Ovary (tissue), 10 donors: ENCODE measurements at places on chromosomes 4 and X. TPM values are rescaled to one million over a fixed set of nuclear protein-coding genes. Genes with fewer than 3 reads are reported as not detected.

DNA sequence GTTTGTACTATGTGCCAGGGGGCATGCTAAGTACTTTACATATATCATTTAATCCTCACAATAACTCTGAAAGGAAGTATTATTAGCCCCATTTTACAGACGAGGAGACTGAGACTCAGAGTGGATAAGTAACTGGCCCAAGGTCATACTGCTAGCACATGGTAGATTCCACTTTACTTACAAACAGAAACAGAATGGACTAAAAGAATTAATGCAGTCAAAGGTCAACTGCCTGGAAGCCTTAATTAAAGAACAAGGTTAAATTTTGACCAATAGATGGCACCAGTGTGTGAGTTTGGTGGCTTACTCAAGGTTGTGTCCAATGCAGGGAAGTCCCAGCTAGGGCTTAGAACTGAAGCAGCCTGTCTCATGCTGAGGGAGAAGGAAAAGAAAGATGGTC lies 4.7 kb downstream of the RIPPLY1 start:
- H3K4me3 ChIP-seq = no peak overlapping the region
- no peak overlapping the region for H3K27ac ChIP-seq
- H3K4me1 ChIP-seq = no peaks in the 10 kb centered on the region
- H3K27me3 ChIP-seq = no peaks in the 10 kb centered on the region

- DNase-seq = no peak
- no peaks in the 10 kb centered on the region for H3K27me3 ChIP-seq
Measured at GRCh38 chr4:8181844-8182243, 17.2 kb upstream of the SH3TC1 start.

GRCh38 chrX:133838761-133839676 lies 146.4 kb downstream of the GPC3 start:
- no peak for DNase-seq
- no peaks in the 10 kb centered on the region for H3K27me3 ChIP-seq

GRCh38 chrX:2317527-2318055 lies 183.2 kb downstream of the DHRSX start:
- H3K4me3 ChIP-seq = no peak overlapping the region
- no peak overlapping the region for H3K27ac ChIP-seq
- H3K4me1 ChIP-seq = no peaks in the 10 kb centered on the region
- H3K27me3 ChIP-seq = no peaks in the 10 kb centered on the region
- no peak for DNase-seq

- peak; percentile 78 for DNase-seq
- H3K27ac ChIP-seq = peak overlapping the region; percentile 63
- no peak overlapping the region for H3K4me3 ChIP-seq
- no peaks in the 10 kb centered on the region for H3K27me3 ChIP-seq
Measured at GRCh38 chr4:186149872-186150271, 41.5 kb upstream of the CYP4V2 start.

- no peaks in the 10 kb centered on the region for H3K27me3 ChIP-seq
- no peak overlapping the region for H3K27ac ChIP-seq
Measured at GRCh38 chr4:137664046-137664387, 131.7 kb upstream of the PCDH18 start.

- H3K27ac ChIP-seq = no peak overlapping the region
- no peak overlapping the region for H3K4me3 ChIP-seq
- no peaks in the 10 kb centered on the region for H3K27me3 ChIP-seq
- no peaks in the 10 kb centered on the region for H3K36me3 ChIP-seq
- no peak for DNase-seq
- H3K4me1 ChIP-seq = peaks cover 2% of the 10 kb centered on the region
Measured at GRCh38 chr4:1600811-1601532, 83.1 kb downstream of the FAM53A start.

GRCh38 chrX:103737696-103738095 lies 27.0 kb downstream of the TMEM31 start:
- H3K27ac ChIP-seq = no peak overlapping the region
- H3K4me3 ChIP-seq = no peak overlapping the region
- H3K27me3 ChIP-seq = no peaks in the 10 kb centered on the region
- no peak for DNase-seq

DNA sequence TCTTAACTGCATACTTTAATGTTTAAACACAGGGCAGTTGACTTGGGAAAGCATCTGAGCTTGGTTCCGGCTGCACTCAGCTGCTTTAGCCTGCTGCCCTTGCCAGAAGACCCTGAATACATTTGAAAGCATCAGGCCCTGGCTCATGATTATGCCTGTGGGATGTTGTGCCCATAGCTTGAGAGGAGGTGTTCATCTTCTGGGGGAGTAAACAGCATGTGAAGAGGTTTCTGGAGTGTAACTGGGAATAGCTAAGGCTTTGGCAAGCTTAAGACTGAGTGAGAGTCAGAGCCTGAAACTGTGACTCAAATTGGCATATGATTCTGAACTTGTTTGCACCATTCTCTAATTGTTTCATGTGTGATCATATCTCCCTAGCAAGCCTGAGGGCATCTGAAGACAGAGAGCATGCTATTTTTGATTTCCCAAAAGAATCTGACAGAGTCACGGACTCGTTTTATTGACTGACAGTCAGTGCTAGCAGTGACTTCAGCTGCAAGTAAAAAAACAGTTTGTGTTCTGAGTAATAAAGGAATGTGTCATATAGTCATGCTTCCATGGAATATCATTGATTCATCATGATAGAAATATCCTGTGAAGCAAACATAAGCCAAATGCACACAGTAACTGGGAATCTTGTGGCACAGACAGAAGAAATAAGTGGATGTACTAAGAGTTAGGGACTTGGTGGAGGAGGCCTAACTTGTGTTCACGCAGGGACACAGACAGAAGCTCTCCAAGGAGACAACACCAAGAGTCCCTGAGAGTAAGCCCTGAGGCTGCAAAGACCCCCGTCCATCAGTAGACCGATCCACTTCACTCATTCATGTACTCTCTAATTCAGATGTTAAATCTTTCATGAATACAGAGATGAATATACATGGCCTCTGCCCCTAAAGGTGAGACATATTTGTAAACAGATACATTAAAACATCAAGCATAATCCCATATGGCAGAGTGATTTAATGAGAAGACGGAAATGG lies 100.7 kb downstream of the SYNPO2 start:
- no peaks in the 10 kb centered on the region for H3K27me3 ChIP-seq
- no peak overlapping the region for H3K27ac ChIP-seq
- DNase-seq = no peak
- H3K36me3 ChIP-seq = no peaks in the 10 kb centered on the region
- H3K4me1 ChIP-seq = peaks cover 18% of the 10 kb centered on the region

DNA sequence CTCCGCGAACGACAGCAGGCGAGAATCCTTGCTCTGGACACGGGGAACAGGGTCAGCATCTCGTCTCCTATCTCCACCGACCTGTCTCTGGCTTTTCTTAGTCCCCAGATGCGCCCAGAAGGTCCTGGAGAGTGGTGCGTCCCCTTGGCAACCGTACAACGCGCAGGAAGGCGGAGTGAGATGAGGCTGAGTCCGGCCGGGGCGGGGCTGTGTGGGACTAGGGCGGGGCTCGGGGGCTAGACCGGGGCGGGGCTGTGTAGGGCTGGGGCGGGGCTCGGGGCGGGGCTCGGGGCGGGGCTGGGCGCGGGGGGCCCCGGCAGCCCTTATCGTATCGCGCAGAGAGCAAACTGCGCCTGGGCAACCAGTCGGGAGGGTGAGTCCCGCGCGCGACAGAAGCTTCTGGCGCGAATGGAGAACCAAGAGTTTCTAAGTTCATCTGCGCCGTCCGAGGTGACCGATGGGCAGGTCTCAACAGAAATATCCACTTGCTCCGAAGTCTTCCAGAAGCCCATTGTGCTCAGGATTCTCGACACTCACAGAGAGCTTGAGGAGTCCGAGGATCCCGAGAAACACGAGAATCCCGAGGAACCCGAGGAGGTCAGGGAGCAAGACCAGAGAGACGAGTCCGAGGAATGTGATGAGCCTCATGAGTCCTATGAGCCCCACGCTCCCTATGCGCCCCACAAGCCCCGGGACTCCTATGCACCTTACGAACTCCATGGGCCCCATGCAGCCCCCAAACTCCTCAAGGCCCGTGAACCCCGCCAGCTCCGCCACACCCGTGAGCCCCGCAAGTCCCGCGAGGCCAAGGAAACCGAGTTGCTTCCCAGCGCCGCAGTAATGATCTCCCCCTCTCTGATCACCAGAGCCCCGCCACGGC lies 24.9 kb downstream of the ARL9 start:
- no peaks in the 10 kb centered on the region for H3K27me3 ChIP-seq
- no peaks in the 10 kb centered on the region for H3K36me3 ChIP-seq
- peak overlapping the region; percentile 61 for H3K4me3 ChIP-seq
- no peak overlapping the region for H3K27ac ChIP-seq

DNA sequence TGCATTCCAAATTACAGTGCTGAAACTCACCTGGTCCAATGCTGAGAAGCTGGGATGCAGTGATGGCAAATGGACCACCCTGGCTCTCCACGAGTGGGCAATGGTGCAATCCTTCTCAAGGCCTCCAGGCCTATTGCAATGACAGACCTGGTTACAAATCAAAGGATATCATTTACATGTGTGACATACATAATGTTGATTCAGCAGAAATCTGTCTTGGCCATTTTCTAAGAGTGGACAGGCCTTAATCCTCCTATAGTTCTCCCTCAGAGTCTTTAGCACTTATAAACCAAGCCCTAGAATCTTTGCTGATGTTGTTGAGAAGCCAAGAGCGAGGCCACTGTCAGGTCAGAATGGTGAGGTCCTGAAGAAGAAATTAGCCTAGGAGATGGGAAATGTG lies 17.1 kb downstream of the LRAT start:
- no peak for DNase-seq
- no peak overlapping the region for H3K4me3 ChIP-seq
- H3K4me1 ChIP-seq = no peaks in the 10 kb centered on the region
- no peak overlapping the region for H3K27ac ChIP-seq
- no peaks in the 10 kb centered on the region for H3K27me3 ChIP-seq

GRCh38 chr4:122894827-122895226 lies 27.6 kb downstream of the NUDT6 start:
- H3K27ac ChIP-seq = no peak overlapping the region
- no peaks in the 10 kb centered on the region for H3K4me1 ChIP-seq
- H3K4me3 ChIP-seq = no peak overlapping the region
- H3K27me3 ChIP-seq = no peaks in the 10 kb centered on the region
- no peaks in the 10 kb centered on the region for H3K36me3 ChIP-seq

- no peak for DNase-seq
- H3K27ac ChIP-seq = no peak overlapping the region
Measured at GRCh38 chrX:70762285-70762684, 146.2 kb downstream of the TEX11 start.

GRCh38 chr4:149980941-149981340 lies 97.3 kb upstream of the DCLK2 start:
- no peaks in the 10 kb centered on the region for H3K27me3 ChIP-seq
- H3K36me3 ChIP-seq = no peaks in the 10 kb centered on the region
- H3K4me3 ChIP-seq = no peak overlapping the region
- no peaks in the 10 kb centered on the region for H3K4me1 ChIP-seq
- peak; percentile 57 for DNase-seq
- no peak overlapping the region for H3K27ac ChIP-seq

GRCh38 chrX:8988446-8988845 lies 45.5 kb downstream of the FAM9B start:
- H3K27ac ChIP-seq = no peak overlapping the region
- H3K27me3 ChIP-seq = no peaks in the 10 kb centered on the region
- DNase-seq = peak; percentile 28
- no peaks in the 10 kb centered on the region for H3K4me1 ChIP-seq
- no peak overlapping the region for H3K4me3 ChIP-seq
- no peaks in the 10 kb centered on the region for H3K36me3 ChIP-seq

GRCh38 chr4:96775501-96775900 lies 935.6 kb downstream of the PDHA2 start:
- no peak overlapping the region for H3K4me3 ChIP-seq
- H3K36me3 ChIP-seq = no peaks in the 10 kb centered on the region
- H3K27me3 ChIP-seq = no peaks in the 10 kb centered on the region
- no peaks in the 10 kb centered on the region for H3K4me1 ChIP-seq

- no peaks in the 10 kb centered on the region for H3K4me1 ChIP-seq
- DNase-seq = no peak
- no peaks in the 10 kb centered on the region for H3K36me3 ChIP-seq
- H3K4me3 ChIP-seq = no peak overlapping the region
- no peak overlapping the region for H3K27ac ChIP-seq
- no peaks in the 10 kb centered on the region for H3K27me3 ChIP-seq
Measured at GRCh38 chrX:109252789-109253188, 229.1 kb downstream of the GUCY2F start.

The PLAC8 gene
- total RNA-seq = 1.9 TPM

The F8A3 gene
- total RNA-seq = 17.3 TPM

The CDX4 gene
- not detected for total RNA-seq

The CT55 gene
- not detected for total RNA-seq

The SORBS2 gene
- total RNA-seq = 51.6 TPM

The VSIG1 gene
- not detected for total RNA-seq

The GPRASP1 gene
- 47.8 TPM for total RNA-seq

The GRIA2 gene
- 2.6 TPM for total RNA-seq

The IL2 gene
- not detected for total RNA-seq

The USO1 gene
- total RNA-seq = 83.2 TPM
